GM12892 (cell line): ENCODE measurements at places on chromosomes 3 and 15.

- DNase-seq, result no peak
Measured at GRCh38 chr15:80072285-80072994, 13.0 kb downstream of the ZFAND6 start.

DNA sequence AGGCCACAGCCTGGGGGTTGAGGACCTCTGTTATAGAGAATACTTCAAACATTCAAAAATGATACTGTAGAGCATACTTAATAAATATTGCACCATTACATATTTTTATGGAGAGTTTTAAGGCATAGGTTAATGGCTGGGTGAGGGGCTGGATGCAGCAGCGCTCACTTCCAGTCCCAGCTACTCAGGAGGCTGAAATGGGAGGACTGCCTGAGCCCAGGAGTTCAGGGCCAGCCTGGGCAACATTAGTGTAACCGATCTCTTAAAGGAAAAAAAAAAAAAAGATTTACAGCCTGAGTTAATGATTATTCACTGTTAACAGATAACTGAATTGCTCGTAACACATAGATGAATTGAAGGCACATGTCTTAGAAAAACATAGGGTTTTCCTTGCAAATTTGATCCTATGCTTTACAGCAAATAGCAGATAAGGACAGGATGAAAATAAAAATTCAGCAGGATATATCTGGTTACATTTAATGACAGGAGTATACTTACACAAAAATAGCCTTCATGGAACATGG is 282.9 kb downstream of the TBC1D5 start:
- DNase-seq, result no peak

GRCh38 chr3:76134166-76134565 is 348.8 kb upstream of the ZNF717 start:
- DNase-seq, result no peak

DNA sequence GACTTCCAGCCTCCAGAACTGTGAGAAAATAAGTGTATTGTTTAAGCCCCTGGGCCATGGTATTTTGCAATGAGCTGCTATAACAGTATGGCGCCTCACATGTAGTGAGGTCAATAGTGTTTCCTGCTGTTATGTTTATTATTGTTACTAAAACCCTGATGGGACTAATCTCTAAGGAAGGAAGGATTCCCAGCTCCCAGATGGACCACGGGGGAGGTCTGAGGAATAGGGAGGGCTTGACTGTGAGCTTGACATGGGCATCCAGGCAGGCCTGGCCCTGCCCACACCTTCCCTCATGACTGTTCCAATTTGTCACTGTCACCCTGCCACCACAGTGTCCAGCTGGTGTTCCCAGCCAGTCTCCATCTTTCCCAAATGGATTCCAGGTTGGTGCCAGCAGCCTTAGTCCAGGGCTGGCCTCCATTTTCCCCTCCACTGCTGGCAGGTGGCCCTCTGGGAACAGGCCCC is 14.5 kb upstream of the SLC41A3 start:
- no peak for DNase-seq

GRCh38 chr15:59074607-59075006 is 30.3 kb upstream of the CCNB2 start:
- DNase-seq, result no peak

DNA sequence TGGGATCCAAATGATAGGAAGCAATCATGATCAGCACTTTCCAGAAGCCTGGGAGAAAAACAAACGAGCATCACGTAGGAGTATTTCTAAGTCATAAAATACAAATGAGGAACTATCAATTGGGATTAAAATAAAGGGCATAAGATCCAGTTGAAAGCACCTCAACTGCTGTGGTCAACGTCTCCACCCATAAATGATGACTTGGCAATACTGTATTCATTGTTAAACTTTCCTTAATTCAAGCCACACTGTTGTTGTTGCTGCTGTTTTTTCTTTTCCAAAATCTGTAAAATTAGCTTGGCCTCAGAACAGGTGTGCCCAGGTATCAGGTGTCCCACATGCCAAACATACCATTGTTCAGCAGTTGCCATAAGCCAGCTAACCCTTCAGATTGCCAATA is 395.8 kb downstream of the NTRK3 start:
- no peak for DNase-seq

- no peak for DNase-seq
Measured at GRCh38 chr3:45701172-45701867, 12.1 kb downstream of the SACM1L start.

- DNase-seq, result no peak
Measured at GRCh38 chr3:191296041-191296541, 33.1 kb upstream of the CCDC50 start.

GRCh38 chr15:41746802-41747201 is 27.5 kb upstream of the MAPKBP1 start:
- no peak for DNase-seq

DNA sequence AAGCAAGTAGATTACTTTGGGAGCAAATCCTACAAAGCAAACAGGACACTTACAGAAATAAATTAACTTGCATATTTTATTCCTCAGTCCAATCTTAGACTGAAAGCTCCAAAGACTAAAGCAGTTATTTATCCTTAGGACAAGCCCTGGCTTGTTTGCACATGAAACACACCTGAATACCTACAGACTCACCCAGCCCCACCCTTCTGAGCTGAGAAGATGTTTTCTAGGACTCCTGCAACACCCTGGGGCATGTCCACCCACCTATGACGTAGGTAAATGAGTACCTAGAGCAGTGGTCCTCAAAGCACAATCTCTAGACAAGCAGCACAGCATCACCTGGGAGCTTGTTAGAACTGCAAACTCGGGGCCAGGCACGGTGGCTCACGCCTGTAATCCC is 80.8 kb downstream of the ANXA2 start:
- no peak for DNase-seq

GRCh38 chr3:114646526-114646925 is 352.7 kb downstream of the TIGIT start:
- DNase-seq, result no peak

GRCh38 chr3:38154033-38154494 is 11.3 kb upstream of the OXSR1 start:
- DNase-seq, result no peak

- DNase-seq, result no peak
Measured at GRCh38 chr3:23489300-23490158, 286.4 kb downstream of the UBE2E2 start.

DNA sequence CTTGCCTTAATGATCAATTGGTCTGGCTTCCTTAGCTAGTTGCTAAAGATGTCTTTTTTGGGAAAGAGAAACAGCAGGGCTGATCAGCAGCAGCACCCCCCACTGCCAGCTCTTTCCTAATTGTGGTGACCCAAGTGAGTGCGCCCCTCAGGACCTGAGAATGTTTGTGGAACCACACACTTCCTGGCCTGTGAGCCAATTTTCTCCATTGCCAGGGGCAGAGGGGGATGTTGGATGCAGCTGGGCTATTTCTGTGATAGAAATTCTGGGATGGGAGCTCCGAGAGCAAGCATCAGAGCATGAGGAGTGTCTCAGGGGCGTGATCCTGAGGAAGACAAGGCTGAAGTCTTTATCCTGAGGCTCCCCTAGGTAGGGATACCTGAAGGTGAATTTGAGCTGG is 66.6 kb downstream of the CLDN11 start:
- DNase-seq, result no peak

DNA sequence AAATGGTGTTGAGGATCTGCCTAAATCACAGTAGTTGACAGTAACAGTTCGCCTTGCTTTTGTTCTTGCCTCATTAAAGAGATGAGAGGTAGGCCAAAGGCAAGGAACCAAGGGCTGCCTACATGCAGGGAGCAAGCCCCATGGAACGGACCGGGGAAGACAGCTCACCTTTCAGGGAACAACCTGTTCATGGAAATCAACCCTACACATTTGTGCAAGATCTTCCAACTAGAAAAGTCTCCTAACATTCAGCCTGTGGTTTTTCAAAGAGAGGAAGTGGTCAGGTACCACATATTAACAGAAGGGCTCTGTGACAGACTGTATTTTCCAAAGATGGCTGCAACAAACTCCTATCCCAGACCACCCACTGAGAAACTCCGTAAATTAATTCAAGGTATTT is 1031.8 kb upstream of the NR2F2 start:
- DNase-seq, result no peak

- DNase-seq, result no peak
Measured at GRCh38 chr3:45688194-45688881, 858 bp upstream of the SACM1L start.

- DNase-seq, result no peak
Measured at GRCh38 chr3:181695661-181696491, 15.8 kb upstream of the SOX2 start.

DNA sequence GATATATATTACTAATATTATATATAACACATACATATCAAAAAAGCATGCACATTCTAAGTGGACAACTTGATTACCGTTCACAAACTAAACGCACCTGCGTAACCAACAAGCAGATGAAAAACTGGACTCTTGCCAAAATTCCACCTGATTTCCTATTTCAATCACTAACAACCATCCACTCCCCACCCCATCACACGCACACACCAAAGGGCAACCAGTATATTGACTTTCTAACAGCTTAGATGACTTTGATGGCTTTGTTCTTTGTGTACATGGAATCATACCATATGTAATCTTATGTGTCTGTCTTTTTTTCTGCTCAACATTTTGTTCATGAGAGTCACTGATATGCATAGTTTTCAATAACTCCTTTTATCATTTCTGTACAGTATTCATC is 496.8 kb upstream of the ARRDC4 start:
- DNase-seq, result no peak

GRCh38 chr15:78004919-78005634 is 72.4 kb downstream of the TBC1D2B start:
- DNase-seq, result no peak

- no peak for DNase-seq
Measured at GRCh38 chr3:183987000-183987600, 30.6 kb downstream of the ABCC5 start.

DNA sequence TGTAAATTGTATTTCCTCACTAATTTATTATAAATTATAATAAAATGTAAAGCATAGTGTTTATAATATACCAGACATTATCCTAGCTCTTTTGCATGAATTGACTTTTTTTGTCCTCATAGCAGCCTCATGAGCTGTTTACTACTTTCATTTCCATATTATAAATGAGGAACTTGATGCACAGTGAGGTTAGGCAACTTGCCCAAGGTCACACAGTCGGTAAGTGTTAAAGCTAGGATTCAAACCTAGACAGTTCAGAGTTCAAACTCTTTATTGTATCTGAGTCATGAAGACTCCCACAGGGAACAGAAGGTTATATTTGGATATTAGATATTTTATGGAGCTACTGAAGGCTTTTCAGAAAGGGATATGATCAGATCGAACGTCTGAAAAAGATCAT is 322.2 kb upstream of the SATB1 start:
- no peak for DNase-seq

DNA sequence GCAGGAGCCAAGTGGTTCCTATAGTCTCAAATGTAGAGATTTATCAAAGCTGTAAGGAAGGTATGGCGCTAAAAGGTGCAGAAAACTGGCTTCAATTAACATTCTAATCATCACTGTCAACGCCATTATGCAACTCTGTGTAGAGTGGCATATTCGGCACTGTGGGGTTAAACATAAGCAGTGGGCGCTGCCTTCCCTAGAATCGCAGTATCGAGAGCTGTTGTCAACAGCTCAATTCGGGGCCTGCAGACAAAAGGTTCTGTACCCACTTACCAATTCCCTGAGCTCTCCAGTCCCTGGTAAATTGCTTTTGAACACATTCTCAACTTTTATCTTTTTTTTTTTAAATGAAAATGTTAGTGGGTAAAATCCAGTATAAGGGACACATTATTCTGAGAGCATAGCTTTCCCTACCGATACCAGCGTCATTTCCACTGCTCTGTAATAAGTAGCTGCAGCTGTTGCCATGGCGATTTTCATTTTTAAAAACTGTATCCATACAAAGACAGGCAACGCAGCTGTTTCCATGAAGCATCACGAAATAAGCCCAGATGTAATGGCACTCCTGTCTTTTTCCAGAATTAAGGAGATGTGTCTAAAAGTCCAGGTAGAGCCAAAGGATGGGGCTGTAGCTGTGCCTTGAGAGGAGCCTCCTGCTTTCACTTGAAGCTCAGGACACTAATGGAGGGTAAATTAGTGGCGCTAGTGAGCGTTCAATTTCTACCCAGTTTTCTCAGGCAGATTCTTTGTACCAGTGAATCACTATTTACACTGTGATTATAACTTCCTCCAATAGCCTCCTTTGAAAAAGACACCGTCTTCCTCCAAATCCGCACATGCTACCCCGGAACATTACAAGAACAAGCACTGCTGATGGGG is 250.3 kb downstream of the SLC9A9 start:
- DNase-seq, result no peak

DNA sequence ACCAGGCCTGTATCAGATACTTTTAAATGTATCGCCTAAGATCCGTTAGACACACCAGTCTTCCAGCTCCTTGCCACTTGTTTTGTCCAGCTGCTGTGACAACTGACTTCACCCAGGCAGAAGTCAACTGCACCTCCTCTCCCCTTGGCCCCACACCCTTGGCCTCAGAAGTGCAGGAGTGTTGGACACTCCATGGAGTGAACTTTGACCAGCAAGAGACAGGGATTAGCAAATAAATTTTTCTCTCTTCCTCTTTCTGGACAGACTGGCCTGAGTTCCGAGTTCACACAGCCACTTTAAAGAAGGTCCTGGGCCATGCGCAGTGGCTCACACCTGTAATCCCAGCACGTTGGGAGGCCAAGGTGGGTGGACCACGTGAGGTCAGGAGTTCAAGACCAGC is 2.9 kb upstream of the CLN6 start:
- DNase-seq, result no peak

GRCh38 chr3:37546876-37547275 is 314.8 kb upstream of the CTDSPL start:
- DNase-seq, result no peak

DNA sequence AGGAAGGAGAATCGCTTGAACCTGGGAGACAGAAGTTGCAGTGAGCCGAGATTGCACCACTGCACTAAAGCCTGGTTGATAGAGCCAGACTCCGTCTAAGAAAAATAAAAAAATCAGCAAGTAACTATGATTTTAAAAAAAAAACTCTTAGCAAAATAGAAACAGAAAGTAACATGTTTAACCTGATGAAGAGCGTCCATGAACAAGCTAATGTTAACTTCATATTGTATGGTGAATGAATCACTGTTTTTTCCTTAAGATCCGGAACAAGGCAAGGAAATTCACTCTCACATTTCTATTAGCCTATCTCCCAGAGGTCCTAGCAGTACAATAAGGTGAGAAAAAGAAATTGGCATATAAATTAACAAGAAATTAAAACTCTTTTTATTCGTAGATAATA is 69.0 kb downstream of the RFX7 start:
- no peak for DNase-seq

DNA sequence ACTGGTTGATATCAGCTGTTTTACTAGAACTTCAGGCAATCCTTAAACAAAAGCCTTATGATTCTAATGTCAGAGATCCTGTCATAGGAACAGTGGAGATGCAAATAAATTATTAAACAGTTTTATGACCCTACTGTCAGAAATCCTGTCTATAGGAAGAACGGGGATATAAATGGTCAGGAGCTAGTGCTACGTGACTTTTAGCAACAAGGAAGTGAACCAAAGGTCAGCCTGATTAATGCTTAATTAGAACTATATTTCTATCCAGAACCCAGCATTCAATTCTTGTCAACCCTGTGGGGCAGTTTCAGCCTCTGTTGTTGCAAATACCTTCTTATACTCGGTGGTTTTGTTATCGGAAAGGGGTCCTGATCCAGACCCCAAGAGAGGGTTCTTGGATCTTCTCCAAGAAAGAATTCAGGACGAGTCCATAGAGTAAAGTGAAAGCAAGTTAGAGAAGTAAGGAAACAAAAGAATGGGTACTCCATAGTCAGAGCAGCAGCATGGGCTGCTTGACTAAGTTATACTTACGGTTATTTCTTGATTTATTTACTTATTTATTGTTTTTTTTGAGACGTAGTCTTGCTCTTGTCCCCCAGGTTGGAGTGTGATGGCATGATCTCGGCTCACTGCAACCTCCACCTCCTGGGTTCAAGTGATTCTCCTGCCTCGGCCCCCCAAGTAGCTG is 59.9 kb upstream of the RNU6-1 start:
- DNase-seq, result no peak

- DNase-seq, result no peak
Measured at GRCh38 chr3:119405315-119405714, 58.1 kb downstream of the TMEM39A start.
